ENCODE measurements at places on chromosomes 12 and 14. TPM values are rescaled to one million over a fixed set of nuclear protein-coding genes. Genes with fewer than 3 reads are reported as not detected.

DNA sequence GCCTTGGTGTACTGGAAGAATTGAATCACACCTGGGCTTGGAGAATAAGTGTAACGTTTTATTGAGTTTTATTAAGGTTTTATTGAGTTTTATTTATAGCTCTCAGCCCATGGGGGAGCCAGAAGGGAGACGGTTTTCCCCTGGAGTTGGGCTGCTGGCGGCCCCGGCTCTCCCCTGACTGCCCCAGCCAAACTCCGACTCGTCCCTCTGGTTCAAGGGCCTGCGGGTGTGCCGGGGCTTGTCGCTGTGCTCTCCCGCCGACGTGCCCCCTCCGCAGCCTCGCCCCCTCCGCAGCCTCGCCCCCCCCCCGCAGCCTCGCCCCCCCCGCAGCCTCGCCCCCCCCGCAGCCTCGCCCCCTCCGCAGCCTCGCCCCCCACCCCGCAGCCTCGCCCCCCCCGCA, 326.1 kb upstream of the RTL1 start:
- H3K36me3 ChIP-seq, result no peaks in the 10 kb centered on the region
- no peak overlapping the region for H3K27ac ChIP-seq
- peaks cover 18% of the 10 kb centered on the region for H3K27me3 ChIP-seq
- no peak overlapping the region for H3K4me3 ChIP-seq
- no peak for DNase-seq
- H3K4me1 ChIP-seq, result no peaks in the 10 kb centered on the region

HELB gene
- 1.8 TPM for total RNA-seq

PSMB11 gene
- 0.12 TPM for total RNA-seq

CLEC7A gene
- total RNA-seq, result not detected

DNA sequence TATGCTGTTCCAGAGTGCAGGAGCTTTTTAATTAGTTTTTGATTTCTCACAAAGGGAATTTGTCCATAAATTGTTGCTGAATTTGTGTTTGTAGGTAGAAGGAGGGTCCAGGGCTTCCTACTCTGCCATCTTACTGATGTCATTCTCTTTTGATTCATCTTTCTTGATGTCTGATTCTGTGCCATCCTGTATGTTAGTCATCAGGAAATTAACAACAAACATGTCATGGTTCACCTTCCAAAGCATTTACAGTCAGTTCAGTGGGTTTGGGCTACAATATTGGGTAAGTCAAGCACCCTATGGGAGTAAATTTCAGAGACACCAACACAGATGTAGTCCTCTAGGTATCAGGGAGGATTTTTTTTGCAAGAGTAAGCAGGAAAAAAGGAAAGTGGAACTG, 135.2 kb upstream of the SLC38A2 start:
- peaks cover 30% of the 10 kb centered on the region for H3K4me1 ChIP-seq
- H3K4me3 ChIP-seq, result no peak overlapping the region
- no peak overlapping the region for H3K27ac ChIP-seq
- no peak for DNase-seq

- no peaks in the 10 kb centered on the region for H3K27me3 ChIP-seq
- no peak overlapping the region for H3K27ac ChIP-seq
- H3K36me3 ChIP-seq, result no peaks in the 10 kb centered on the region
- H3K4me3 ChIP-seq, result no peak overlapping the region
These were observed 19.4 kb upstream of the MBIP start for GRCh38 chr14:36339816-36340215.

DNA sequence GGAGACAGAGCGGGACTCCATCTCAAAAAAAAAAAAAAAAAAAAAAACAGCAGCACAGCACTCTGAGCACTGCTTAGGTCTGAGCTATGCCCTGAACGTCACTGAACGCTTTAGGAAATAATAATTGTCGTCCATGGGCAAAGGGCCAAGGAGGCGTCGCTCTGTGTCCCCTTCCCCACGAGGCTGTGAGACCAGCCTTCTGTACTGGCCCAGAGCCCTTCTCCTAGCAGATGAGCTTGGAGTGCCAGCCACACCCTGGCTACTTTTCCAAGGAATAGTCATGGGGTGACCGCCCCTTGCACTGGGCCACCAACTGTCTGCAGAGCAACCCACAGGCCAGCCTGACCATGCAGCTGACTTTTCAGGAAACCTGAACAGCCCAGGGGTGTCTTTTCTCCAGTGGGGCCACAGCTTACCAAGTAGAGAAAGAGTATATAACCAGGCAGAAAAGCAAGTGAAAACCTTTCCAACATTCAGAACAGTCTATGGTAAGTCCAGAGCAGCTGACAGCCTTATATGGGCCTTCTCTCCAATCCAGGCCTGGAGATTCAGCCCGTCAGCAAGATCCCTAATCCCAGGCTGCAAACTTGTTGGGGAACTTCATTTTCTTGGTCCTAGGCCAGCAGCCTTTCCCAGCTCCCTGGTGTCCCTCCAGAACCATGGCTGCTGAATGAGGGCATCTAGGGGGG, 28.5 kb downstream of the CD9 start:
- no peaks in the 10 kb centered on the region for H3K36me3 ChIP-seq
- peaks cover 35% of the 10 kb centered on the region for H3K4me1 ChIP-seq
- DNase-seq, result no peak
- H3K27me3 ChIP-seq, result peaks cover 2% of the 10 kb centered on the region
- no peak overlapping the region for H3K4me3 ChIP-seq

OTX2 gene
- total RNA-seq, result not detected

- no peaks in the 10 kb centered on the region for H3K36me3 ChIP-seq
- H3K27me3 ChIP-seq, result peaks cover 8% of the 10 kb centered on the region
- peak overlapping the region; percentile 78 for H3K4me3 ChIP-seq
- peaks cover 10% of the 10 kb centered on the region for H3K4me1 ChIP-seq
- peak; percentile 70 for DNase-seq
These were observed 355.0 kb downstream of the SNAPC1 start for GRCh38 chr14:62117010-62117750.

- H3K4me3 ChIP-seq, result no peak overlapping the region
- H3K4me1 ChIP-seq, result peaks cover 7% of the 10 kb centered on the region
- no peak for DNase-seq
These were observed 286.6 kb downstream of the C12orf75 start for GRCh38 chr12:105616971-105617540.

DNA sequence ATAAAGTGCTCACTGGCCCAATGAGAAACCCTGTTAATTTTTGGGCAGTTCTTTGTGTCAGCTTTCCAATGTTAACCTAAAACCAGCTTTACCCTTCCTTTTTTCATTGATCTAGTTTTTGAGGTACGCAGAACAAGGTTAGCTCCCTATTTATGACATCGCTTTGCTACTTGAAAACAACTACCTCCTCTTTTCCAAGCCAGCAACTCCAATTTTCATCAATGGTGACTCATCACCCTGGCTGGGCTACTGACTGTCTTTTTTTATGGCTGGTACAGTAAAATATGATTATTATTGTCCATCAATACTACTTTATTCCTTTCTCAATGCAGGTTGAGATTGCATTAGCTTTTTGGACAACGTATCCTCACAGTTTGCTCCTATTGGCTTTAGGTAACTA, 22.5 kb upstream of the AKAP6 start:
- DNase-seq, result no peak
- H3K4me3 ChIP-seq, result no peak overlapping the region
- H3K27me3 ChIP-seq, result peaks cover 5% of the 10 kb centered on the region

- H3K36me3 ChIP-seq, result peaks cover 6% of the 10 kb centered on the region
- H3K4me3 ChIP-seq, result no peak overlapping the region
- no peak for DNase-seq
- no peak overlapping the region for H3K27ac ChIP-seq
- H3K27me3 ChIP-seq, result peaks cover 8% of the 10 kb centered on the region
These were observed 18.4 kb upstream of the RNU6-7 start for GRCh38 chr14:32183151-32184058.

GRCh38 chr12:117030187-117030900, 68.9 kb downstream of the TESC start:
- no peak overlapping the region for H3K4me3 ChIP-seq
- no peak for DNase-seq

DNA sequence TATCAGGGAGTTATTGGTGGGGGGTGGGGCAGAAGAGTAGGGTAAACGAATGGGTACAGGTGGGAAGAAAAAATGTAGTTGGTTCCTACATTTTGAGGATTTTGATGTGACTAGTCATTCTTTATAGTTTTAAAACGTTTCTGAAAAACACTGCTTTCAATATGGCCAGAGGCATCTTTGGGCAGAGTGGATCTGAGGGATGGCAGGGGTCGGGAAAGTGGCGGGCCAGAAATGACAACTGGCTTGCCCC, 527 bp upstream of the ATP23 start:
- H3K4me3 ChIP-seq, result peak overlapping the region; percentile 93
- H3K36me3 ChIP-seq, result no peaks in the 10 kb centered on the region
- DNase-seq, result no peak
- H3K27ac ChIP-seq, result peak overlapping the region; percentile 87

- H3K27me3 ChIP-seq, result peaks cover 2% of the 10 kb centered on the region
- H3K4me1 ChIP-seq, result peaks cover 69% of the 10 kb centered on the region
- DNase-seq, result peak; percentile 51
- H3K36me3 ChIP-seq, result no peaks in the 10 kb centered on the region
- H3K4me3 ChIP-seq, result no peak overlapping the region
- peak overlapping the region; percentile 66 for H3K27ac ChIP-seq
These were observed 39.7 kb downstream of the FMNL3 start for GRCh38 chr12:49667325-49668090.

DNA sequence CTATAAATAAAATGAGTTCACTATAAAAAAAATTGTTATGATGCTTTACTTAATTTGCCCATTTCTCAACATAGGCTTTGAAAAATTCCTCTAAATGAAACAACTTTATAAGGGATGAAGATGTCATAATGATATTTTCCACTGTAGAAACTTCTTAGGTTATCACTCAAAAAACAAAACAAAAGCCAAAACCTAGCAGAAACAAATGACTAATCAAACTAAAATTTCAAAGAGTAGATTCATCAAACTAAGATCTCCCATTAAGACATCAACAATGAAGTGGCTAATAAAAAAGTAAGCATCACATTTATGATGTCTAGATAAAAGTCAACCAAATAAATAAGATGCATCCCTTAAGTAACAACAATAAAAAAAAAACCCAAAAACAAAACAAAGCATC, 36.9 kb upstream of the TTC7B start:
- no peak overlapping the region for H3K27ac ChIP-seq
- peaks cover 4% of the 10 kb centered on the region for H3K27me3 ChIP-seq
- H3K4me1 ChIP-seq, result peaks cover 43% of the 10 kb centered on the region
- no peak overlapping the region for H3K4me3 ChIP-seq

CLEC1B gene
- total RNA-seq, result not detected

DNA sequence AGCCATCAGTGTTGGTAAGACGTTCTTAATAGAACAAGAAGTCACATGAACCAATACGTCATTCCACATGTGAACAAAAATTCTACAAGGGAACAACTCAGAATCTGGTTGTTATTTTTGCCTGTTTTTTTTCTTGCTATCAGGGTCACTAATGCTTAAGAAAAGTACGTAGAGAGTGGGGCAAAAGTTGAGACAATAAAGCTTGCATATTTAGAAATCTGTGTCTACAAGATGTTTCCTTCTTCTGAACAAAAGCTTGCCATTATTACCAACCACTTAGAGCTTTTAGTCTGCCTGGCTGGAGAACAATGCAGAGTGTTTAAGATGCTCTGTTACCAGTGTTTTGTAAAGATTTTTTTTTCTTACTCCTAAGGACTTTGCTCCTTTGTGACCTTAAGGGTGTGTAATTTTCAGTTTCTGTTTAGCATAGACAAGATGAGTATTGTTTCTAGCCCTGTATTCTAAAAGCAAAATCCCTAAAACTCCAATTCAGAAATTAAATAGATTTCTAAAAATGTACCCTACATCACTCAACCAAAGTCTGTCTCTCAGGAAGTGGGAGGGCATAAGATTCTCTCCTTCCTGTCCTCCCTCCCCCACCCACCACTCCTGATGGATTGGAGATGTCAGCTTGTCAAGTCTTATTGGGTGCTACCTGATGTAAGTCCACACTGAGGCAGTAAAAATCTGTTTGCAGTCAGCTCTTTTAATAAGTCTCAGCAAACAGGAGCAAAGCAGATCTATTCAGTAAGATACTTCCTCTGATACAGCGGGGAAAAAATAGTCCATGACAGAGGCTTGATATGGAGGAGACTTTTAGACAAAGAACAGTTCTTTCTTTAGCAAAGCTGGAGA, 267.6 kb downstream of the GRIN2B start:
- no peak overlapping the region for H3K4me3 ChIP-seq
- no peak overlapping the region for H3K27ac ChIP-seq
- H3K36me3 ChIP-seq, result no peaks in the 10 kb centered on the region
- no peaks in the 10 kb centered on the region for H3K27me3 ChIP-seq
- DNase-seq, result no peak

DACT1 gene
- 4.5 TPM for total RNA-seq

All from HFFc6 (cell line).